ENCODE measurements at places on chromosomes 1 and 21.

DNA sequence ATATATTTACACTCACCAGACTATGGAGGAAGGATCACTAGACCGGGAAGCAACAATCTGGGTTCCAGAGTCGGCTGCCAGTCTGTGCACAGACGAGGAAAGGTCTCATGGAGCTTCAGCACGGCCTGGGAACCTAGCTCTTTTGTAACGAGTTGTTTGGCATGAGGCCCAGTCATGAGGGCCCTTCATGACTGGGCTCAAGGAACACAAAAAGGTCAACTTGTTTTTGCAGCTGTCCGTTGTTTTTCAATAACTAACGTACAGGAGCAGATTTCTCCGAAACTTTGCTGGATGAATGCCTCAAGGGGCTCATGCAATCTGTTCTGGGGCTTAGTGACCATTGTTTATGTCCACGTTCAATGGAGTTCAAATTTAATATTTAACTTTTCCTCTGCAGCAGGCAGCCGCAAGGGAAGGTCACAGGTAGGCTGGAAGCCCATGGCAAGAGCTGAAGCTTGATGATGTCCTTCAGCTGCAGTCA is 5.9 kb upstream of the STUM start:
- DNase-seq, result no peak

- no peak for DNase-seq
Observed at GRCh38 chr1:48493970-48494769, 22.2 kb upstream of the SPATA6 start.

DNA sequence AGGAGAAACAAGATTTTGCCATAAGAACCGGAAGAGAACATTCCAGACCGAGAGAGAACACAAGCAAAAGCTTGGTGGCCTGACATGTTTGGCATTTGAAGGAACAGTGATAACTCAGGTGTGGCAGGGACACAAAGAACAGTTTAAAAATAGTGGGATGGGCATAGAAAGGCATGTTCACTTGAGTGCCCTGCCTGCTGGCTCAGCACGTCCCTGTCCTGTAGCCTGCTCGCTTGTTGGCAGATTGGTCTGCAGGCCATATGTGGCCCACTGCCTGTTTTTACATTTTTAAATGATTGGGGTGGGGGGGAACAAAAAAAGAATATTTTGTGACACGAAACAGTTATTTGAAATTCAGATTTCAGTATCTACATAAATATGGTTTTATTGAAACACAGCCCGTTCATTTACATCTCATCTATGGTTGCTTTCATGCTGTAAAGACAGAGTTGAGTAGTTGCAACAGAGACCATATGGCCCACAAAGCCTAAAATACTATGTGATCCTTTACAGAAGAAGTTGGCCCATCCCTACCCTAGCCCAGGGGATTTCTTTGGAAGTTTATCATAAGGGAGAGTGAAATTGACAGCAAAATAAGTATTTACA is 100.7 kb downstream of the RGL1 start:
- DNase-seq, result no peak

DNA sequence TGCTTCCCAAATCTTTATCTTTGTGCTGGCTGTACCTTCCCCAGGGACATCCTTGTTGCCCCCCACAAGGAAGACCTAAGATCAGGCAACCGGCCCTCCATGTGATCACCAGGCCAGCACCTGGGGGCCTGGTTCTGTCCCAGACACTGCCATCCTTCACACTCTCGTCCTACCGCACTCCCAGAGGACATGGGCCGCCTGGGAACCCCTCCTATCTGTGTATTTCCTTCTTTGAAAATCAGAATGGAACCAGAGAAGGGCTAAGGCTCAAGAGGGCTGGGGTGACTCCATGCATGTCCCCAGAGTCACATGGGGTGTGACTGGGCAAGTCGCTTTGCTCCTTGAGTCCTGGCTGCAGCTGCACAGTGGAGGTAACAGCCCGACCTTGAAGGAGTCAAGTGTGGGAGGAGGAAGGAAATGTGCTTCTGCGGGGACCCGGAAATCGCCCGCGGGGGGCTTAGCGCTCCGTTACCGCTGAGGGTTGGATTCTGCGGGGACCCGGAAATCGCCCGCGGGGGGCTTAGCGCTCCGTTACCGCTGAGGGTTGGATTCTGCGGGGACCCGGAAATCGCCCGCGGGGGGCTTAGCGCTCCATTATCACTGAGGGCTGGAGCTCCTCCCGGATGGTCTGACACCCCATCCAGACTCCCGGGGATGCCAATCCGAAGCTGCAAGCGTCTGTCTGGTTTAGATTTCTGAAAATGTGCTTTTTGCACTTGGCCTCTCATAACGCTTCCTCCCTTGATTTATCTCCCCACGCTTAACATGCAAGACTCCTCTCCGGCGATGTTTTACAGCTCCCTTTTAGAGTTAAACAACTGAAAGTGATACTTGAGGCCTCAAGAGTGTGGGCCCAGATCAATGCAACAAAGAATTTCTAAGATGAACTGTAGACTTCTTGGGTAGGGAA is 278.9 kb downstream of the NPHP4 start:
- no peak for DNase-seq

DNA sequence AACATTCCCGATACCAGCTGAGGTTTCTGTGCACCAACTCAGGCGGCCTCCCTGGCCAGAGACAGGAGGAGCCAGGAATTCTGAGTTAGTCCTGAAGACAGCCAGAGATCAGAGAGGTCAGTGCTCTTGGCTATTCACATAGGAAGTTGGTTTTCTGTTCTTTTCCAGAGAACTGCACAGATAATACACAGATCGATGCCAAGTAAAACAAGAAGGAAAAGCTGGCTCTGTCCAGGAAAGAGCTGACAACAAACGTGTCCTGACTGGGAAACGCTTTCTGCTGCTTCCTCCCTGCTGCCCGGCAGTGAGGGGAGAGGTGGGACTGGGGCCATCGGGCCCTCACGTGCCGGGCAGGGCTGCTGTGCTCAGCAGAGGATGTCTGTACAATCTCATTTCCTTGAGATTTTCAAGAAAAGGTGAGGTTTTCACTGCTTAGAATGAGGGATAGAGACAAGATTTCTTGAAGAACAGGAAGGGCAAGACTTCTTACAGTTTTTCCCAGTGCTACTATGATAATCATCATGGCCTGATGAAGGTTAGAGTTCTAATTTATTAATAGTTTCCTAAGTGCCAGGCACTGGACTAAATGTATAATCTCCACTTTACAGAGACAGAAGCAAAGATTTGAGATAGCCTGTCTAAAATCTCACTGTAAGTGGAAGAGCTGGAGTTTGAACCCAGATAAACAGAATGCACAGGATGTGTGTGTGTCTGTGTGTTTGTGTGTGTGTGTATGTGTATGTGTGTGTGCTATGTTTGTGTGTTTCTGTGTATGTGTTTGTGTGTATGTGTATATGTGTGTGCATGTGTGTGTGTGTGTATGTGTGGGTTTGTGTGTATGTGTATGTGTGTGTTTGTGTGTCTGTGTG is 211.0 kb upstream of the RAB4A start:
- DNase-seq, result no peak

DNA sequence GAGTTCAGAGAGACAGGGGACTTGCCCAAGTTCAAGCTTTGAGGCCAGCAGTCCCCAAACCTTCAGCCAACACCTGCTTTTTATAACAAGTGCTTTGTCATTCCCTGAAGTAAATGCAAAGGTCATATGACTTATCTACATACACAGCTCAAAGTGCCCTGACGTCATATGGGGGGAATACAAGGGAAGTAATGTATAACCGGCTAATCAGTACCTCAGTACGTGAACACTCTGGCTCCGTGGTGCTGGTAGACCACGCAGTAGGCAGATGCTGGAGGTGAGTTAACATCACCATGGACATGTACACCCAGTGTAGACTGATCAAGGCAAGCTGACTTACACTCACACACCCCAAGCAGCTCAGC is 60.0 kb downstream of the BACE2 start:
- DNase-seq, result no peak

DNA sequence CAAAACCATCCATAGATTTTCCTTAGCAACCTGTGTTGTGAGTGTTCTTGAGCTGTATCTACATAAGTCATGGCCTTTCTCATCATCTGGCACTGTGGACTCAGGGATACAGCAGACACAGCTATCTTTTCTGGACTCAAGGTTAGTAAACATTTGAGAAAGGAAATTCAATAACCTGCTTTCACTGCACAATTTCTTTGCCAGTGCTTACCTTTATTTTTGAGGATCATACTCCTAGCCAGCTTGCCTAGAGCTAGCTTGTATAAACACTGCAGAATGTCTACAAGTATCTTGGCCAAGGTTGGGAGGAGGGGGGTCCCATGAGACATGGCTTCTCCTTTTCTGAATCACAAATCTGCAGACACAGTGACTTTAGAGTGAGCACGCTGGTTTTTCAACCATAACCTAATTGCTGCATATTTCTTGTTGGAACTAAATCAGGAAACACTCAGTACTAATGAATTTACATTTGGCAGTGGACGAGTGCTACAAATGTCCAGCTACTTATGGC is 27.2 kb downstream of the ADAMTS5 start:
- no peak for DNase-seq

DNA sequence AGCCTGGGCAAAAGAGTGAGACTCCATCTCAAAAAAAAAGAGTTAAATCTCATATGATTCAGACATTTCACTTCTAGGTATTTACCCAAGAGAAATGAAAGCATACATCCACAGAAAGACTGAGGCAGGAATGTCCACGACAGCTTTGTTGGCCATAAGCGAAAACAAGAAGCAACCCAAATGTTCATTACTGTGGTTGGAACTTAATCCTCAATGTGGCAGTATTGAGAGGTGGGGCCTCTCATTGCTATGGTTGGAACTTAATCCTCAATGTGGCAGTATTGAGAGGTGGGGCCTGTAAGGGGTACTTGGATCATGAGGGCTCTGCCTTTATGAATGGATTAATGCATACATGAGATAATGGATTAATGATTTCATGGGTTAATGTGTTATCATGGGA is 15.2 kb downstream of the C21orf58 start:
- no peak for DNase-seq

- no peak for DNase-seq
Observed at GRCh38 chr1:82079607-82080006, 278.9 kb downstream of the ADGRL2 start.

GRCh38 chr1:38915352-38915948 is 26.2 kb downstream of the RHBDL2 start:
- no peak for DNase-seq
